NCI-H510A treated with DMSO at 0.1 percent for 48 hours (cell line): ENCODE measurements at places on chromosomes 1 and 21.

- no peak for DNase-seq
Measured at GRCh38 chr1:235838021-235838420, 28.7 kb downstream of the LYST start.

DNA sequence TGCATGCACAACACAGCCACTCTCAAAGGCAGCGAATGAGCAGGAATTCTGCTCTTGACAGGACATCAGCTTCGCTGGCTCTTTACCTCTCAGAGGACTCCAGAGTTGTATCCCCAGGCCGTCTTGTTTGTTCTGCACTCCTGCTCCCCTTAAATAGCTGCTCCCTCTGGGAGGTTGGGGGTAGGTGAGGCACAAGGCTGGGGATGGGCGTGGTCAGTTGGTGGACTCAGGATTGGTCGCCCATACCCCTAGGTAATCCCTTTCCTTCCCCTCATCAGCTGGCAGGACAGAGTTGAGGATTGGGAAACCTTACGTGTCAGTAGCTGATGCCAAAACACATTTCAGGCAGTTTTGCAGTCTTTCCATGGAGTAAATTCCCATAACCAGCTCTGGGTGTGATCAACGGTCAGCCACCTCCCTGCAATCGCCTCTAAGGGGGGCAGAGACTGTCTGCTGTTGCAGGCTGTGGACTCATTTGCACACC, at the start of gene PLA2G2A:
Gene PLA2G2A (minus strand): TSS at position 125 of the 484 bp plus-strand sequence. CDS start 845 bp downstream, outside the sequence.
- no peak for DNase-seq

DNA sequence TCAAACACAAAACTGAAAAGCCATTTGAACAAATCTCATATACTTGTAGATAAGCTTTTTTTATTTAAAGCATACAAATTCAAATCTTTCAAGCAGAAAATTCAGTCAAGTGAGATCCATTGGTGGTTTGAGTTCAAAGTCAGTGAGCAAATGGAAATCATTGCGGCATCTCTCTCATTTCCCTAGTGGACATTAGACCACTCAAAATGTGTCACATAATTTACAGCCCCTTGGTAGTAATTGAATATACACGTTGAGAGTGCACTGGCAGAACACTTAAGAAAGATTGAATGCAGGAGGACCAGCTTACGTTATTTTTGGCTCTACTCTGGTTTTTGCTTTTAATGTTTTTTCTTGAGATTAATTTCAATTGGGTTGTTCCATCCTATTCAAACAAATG, 633.7 kb downstream of the USP25 start:
- no peak for DNase-seq

DNA sequence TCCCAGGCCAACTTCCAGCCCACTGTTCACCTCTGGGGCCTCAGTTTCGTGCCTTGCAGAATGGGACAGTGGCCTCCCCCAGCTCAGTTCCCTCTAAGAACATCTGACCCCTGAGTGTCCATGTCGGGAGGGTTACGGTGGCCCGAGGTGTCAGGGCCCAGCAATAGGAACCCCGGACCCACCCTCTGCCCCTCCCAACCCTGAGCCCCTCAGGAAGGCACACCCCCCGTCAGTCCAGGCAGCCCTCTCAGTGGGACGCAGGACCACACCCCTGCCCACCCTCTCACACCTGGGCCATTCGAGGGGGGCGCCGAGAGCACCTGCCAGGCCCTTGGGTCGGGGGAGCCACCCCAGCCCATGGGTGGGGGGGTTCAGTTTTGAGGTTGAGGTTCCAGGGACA, 447 bp downstream of the TTC34 start:
- no peak for DNase-seq

- no peak for DNase-seq
Measured at GRCh38 chr1:4137621-4138415, 237.7 kb upstream of the C1orf174 start.

GRCh38 chr1:208895181-208895580, 651.0 kb upstream of the PLXNA2 start:
- no peak for DNase-seq

GRCh38 chr21:15514073-15514946, 215.5 kb upstream of the USP25 start:
- DNase-seq: no peak

DNA sequence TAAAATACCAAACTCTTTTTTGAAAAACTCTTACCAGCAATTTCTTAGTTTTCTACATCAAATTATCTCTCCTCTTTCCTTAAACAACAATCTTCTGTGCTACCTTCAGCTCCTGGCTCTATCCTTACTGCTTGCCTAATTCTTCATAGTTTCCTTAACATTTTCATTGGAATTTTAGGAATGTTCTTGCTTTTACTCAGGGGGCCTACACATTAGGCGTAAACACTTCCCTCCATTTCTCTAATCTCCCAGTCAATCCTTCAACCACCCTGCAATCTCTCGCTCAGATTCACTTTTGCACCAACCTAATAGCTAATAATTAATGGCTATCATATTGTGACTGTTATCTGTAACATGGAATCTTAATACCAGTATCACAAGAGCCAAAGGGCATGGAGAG, 50.1 kb downstream of the ADAMTS5 start:
- DNase-seq: no peak

GRCh38 chr21:44549525-44550211, 1.6 kb downstream of the KRTAP10-2 start:
- DNase-seq: no peak

DNA sequence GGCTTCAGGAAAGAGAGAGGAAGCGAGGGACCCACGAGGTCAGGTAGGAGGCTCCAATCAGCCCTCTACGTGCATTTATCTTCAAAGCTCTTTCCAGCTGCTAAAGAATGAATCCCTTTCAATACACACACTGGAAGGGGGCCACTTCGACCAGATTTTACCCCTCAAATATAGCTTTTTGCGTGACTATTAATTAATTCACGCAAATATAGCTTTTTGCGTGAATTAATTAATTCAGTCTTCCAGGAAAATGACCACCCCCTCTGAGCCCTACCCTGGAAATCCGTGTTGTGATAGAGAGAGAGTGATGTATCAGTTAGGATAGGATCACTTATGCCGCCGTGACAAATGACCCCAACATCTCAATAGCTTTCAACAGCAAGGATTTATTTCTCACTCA, 265.2 kb upstream of the TMEM51 start:
- no peak for DNase-seq

DNA sequence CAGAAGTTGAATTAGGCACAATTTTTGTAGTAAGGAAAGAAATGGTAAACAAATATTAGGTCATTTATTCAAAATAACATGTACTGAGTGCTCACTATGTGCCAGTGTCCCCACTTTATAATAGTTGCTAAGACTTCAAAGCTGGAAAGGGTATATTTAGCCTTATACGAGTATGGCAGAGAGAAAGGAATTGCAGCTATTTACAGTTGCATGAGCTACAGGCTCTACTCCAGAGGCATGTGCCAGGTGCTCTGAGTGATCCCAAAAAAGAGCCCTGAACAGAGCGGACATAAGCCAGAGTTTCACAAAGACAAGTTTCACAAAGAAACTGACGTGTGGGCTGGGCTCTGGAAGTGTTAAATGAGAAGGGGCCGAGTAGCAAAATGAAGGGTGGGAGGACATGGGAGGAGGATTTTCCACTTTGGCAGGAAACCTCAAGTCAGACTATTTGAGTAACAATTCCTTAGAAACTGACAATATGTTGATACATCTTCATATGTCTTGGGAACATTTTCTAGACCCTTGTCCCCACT, 40.9 kb downstream of the FASLG start:
- no peak for DNase-seq

DNA sequence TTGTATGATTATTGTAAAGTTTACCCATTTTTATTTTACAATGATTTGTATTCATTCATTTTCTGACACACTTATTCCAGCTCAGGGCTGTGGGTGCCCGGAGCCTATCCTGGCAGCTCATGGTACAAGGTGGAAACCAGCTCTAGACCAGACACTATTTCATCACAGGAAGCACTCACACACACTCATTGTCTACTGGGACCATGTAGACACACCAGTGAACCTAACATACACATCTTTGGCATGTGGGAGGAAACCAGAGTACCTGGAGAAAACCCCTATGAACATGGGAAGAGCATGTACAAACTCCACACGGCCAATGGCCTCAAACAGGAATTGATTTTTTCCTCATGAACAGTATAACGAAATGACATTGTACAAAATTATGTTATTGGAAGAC, 2.4 kb downstream of the DTL start:
- DNase-seq: no peak

DNA sequence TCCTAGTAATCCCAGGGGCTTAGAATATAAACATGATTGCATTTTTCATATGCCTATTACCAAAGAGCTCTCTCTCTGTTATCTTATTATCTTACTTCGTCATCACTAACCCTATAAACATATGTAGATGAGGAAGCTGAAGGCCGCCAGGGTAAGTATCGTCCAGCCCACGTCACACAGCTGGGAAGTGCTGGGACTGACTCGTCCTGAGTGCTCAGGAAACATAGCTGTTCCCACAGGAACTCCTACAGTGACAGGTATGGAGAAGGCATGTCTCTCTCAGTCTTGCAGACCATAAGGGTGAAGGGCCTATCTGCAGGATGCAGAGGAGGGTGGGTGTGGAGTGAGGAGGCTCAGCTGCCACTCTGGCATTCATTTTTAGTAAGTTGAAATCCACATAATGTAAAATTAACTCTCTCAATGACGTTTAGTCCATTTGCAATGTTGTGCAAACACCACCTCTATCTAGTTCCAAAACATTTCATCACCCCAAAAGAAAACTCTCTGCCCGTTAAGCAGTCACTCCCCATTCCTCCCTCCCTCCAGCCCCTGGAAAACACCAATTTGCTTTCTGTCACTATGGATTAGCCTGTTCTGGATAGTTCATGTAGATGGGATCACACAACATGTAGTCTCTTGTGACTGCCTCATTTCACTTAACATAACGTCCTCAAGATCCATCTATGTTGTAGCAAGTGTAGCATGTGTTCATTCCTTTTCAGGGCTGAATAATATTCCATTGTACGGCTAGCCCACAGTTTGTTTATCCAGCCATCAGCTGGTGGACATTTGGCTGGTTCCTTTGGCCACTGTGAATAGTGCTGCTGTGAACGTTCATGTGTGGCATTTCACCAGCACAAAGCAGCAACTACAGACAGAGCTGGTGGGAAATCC, 68.3 kb downstream of the TCP10L start:
- DNase-seq: no peak
